ENCODE measurements at places on chromosomes 4 and X.

GRCh38 chr4:66911880-66912279 is 633.4 kb downstream of the CENPC start:
- no peak for DNase-seq

DNA sequence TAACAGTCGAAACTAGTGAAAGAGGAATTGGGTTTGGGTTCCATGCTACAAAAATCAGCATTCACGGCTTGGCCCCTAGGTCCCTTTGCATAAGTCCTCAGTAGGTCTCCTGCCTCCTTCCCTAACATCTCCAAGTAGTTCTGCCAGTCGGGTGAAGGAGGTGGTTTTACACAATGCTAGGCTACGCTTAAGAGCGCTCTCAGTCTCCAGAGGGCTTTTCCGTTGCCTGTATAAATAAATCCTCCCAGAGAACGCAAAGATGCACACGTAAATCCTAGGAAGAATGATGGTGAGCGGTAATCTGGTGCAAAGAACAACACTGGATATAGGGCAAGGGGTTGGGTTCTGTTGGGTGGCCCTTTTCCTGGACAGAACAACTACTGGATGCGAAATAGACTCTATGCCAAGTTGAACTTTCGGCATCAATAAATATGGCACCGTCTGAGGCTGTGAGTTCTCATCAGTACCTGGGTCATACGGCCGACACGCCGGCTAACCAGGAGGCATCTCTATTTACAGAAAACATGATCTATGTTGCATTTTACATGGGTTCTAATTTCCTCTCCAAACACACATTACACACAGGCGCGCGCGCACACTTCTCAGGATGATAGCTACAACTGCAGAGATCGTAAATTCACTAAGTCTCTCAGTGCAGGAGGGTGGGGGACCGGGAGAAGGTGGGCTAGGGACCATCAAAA is 1.3 kb downstream of the CAMK2D start:
- DNase-seq = no peak

DNA sequence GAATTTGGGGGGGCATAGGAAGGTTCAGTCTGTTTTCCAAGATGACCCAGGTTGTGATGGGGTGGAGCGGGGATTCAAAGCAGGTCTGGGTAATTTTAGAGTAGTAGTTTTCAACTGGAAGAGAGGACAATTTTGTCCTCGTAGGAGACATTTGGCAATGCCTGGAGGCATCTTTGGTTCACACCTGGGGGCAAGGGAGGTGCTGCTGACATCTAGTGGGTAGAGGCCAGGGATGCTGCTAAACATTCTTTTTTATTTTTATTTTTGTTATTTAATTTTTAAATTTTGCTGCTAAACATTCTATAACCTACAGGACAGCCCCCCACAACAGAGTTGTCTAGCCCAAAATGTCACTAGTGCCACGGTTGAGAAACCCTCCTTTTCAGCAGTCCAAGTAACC is 1.9 kb downstream of the RAB9A start:
- DNase-seq = no peak

DNA sequence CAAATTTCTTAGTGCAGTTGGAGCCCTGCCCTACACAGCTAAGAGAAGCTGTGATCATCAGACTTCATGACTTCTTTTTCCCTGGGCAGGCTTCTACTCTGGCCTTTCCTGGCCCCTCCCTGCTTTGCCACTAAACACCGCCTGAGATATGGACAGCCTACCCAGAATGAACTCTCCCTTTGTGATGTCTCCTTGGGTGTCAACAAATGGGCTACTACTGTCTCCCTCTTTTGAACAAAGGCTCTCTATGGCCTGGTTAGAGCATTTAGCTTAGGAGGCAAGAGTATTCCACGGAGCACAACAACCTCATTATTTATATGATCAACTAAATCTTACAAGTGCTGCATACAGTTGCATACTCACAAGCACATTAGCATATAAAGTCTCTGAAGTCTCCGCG is 127.6 kb upstream of the HCCS start:
- DNase-seq = no peak

DNA sequence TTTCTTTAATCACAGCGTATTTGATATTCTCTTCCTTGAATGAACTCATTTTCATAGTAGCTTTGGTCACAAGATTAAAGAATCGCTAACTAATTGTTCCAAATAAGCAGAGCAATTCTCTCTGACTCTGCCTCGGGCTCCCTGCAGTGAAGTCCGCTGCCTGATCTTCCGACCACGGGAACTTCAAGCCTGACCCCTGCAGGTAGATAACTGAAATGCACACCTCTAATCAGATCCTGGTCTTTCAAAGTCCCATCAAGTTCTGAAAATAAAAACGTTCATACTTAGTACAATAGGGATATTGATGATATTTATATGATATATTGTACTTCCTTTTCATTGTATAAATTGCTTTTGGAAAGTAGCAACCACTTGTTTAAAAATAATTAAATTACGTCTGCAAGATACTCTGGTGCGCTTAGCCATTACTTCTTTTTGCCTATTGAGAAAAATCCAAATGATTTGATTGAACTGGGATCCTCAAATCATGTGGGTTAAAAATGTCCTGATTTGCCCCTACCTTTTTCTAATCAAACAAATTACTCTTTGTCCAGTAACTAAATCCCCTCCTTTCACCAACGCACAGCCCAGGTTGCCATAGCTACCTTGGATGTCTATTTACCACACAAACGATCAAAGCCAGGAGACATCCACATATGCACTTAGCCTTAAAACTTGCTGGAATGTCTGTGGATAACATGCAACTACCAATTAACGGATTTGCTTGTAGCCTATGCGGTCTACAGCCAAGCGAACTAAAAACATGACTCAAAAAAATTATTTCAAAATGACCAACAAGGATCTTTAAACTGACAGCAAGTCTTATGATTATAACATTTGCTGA is 4.2 kb downstream of the MID1 start:
- no peak for DNase-seq

Measured in fibroblast of skin of left quadriceps (primary cell).